ENCODE measurements at places on chromosomes 16 and 17.

DNA sequence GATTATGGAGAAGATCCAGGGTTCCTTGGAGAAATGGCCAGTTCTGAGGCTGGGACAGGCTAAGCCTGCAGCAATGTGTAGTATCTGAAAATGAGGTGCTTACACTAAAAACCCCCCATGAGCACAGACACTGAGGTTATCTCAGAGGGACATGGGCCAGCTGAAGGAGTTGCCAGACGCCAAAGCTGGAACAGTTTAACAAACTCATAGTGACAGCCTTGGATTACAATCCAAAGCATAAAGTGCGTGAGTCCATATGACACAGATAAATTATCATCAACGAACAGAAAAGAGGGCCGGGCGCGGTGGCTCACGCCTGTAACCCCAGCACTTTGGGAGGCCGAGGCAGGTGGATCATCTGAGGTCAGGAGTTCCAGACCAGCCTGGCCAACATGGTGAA is 11.2 kb upstream of the CAPN15 start:
- no peak for DNase-seq

- DNase-seq = no peak
These were observed 119.2 kb downstream of the PCTP start for GRCh38 chr17:55870044-55870443.

GRCh38 chr17:74387365-74388218 is 20.3 kb downstream of the GPR142 start:
- no peak for DNase-seq

- DNase-seq = peak; percentile 53
These were observed 21.8 kb upstream of the FOXK2 start for GRCh38 chr17:82497483-82498405.

DNA sequence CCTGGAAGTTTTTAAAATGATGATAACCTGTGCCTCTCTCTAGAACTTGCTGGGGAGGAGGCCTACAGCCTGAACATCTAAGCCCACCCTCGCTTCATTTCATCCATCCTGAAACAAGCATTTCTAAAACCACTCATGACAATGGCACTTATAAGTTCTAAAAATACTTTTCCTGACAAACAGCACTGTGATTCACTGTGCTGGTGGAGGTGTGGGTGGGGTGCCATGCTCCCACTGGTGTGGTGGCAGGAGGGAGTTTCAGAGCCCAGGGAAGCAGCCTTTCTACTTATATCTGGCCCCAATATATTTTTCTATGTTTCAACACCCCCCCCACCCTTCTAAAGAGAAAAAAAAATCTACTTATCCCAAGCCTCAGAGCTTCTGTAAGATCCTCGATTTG is 52.6 kb downstream of the RAB11FIP4 start:
- DNase-seq = peak; percentile 58

GRCh38 chr17:78889531-78889930 is 13.5 kb downstream of the CEP295NL start:
- no peak for DNase-seq

DNA sequence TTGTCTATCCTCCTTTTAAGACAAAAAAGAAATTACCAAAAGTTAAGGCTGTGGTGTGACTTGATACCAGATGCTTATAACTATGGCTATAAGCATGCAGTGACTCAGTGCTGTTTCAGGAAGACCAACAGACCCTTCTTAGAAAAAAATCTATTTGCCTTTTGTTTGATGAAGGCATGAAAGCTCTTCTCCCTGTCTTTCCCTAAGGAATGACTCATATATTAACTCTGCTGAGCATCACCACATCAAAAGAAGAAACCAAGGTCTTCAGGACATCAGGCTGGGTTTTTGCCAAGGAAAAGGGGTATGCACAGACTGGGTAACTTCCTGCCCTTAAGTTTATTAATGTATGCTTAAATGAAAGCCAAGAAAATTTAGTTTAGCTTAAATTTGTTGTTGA is 47.1 kb downstream of the VMP1 start:
- no peak for DNase-seq

- DNase-seq = no peak
These were observed 1.5 kb downstream of the ALOXE3 start for GRCh38 chr17:8116776-8117175.

DNA sequence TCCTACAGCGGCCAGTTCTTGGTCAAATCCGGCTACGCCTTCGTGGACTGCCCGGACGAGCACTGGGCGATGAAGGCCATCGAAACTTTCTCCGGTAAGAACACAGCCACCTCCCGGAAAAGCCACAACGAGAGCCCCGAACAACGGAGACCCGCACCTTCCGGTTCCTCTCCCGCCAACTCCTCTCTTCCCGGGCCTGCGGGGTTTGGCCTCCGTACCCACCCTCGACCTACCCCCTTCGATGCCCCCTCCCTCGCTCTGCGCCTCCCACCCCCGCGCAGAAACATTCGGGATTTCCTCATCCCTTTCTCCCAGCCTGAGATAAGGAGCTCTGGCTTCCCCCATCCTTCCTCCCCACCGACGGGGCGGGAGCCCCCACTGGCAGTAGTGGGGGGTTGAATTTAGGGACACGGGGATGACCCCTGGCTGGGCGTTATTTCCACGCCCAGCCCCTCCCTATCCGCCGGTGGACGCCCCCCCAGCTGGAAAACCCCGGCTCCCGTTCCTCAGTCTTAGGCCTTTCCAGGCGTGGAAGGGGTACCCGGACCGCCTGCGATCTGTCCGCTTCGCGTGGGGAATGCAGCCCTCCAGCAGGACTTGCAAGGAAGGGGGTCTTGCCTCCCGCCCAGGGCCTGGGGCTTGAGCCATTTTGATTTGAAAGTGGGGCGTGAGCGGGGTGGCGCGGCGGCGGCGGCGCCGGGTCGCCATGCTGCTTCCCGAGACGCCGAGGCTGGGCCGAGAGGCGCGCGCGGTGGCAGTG is 822 bp downstream of the IGF2BP1 start:
- no peak for DNase-seq

- DNase-seq = peak; percentile 93
These were observed 14.6 kb downstream of the ATP5PD start for GRCh38 chr17:75031972-75032719.

DNA sequence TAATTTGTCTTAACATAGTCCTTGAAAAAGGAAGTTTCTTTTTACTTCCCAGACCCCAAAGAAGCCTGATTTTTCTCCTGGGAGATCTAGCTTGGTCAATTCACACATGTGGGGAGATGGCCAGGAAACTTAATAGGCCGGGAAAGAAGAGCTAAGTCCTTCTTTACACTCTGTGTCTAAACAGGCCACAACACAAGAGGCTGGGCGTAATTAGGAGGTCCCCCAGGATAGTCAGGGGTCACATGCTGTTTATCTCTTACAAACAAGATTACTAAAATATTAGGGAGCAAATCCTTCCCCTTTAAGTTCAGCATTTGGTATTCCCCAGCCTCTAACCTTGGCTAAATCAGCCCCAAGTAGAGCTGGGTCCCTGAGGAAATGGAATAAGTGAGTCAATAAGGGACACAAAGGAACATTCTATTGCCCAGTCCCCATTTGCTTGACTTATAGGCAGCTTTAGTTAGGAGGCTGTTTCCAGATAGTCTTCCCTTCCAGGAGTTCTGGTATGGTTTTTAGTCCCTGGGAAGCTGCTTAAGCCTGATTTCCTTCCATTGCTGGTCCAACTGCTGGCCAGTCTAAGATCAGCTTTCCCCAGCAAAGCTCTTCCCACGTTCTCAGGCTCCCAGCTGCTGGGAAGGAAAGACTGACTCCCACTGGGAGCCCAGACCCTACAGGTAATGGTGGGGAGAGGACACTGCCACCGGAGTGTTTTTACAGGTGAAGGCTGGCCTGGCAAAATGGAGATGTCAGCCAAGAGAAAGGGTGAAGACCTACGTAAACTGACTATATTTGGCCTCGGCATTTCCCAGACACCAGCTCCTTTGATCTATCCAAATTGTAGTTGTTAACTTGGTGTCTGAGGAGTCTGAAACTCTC is 14.1 kb upstream of the HOXB9 start:
- no peak for DNase-seq

- no peak for DNase-seq
These were observed 23.5 kb upstream of the FOXK2 start for GRCh38 chr17:82495844-82496528.

DNA sequence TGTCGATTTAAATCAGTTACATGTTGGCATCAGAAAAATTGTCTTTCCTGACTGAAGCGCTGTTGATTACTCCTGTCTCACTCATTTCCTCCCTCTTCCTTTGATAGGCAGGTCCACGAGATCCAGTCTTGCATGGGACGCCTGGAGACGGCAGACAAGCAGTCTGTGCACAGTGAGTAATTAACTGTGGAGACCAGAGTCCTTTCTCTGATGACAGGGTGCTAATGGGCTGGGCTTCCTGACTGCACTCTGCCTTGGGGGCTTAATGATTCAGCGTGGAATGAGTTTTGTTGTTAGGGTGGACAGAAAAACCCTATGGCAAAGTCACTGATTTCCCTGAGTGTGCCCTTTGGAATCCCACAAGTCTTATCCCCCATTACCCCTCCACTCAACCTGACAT is 6.5 kb downstream of the GOSR2 start:
- DNase-seq = no peak

GRCh38 chr16:29664091-29664921 is 1.3 kb downstream of the SPN start:
- no peak for DNase-seq

GRCh38 chr16:30551781-30552180 is 6.4 kb downstream of the ZNF764 start:
- no peak for DNase-seq

DNA sequence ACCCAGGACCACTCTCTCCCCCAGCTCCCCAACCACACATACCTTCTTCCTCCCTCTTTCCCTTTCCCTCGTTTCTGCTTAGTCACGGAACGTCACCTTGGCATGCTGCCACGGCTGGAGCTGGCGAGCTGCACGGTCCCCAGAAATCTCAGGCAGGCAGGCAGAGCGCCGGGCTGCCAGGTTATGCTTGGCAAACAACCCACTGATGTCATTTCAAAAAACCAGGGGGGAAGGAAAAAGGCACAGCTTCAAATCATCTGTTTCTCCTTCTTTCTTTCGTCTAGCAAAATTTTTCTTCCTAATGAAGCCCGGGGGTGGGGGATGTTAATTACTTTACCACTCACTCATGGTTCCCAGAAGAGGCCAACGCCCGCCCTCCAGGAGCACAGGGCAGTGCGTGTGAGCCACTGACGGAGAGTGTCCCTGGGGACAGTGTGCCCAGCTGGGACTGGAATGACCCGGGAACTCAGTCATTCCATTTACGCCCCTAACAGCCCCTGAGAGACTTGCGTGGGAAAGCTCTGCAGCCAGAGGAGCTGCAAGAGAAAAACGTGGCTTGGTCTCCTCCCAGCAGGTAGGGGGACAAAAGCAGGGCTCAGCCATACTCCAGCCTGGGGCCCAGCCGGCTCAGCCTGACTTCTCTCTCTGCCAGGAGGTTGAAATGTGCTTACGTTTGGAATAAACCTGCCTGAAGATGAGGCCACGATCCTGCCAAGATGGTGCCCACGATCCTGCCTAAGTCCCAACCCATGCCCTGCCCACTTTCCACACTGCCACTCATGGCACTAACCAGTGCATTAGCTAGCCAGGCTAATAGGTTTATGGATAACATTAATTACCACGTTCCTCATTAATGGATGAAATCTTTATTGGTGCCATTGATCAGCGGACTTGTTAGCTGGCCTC is 198.9 kb downstream of the ZFHX3 start:
- peak; percentile 81 for DNase-seq

- DNase-seq = no peak
These were observed 82.2 kb downstream of the RBFOX3 start for GRCh38 chr17:79528592-79529125.

- no peak for DNase-seq
These were observed 73.9 kb downstream of the STH start for GRCh38 chr17:46072998-46073397.

- no peak for DNase-seq
These were observed 16.4 kb downstream of the RIPOR1 start for GRCh38 chr16:67544844-67545664.

DNA sequence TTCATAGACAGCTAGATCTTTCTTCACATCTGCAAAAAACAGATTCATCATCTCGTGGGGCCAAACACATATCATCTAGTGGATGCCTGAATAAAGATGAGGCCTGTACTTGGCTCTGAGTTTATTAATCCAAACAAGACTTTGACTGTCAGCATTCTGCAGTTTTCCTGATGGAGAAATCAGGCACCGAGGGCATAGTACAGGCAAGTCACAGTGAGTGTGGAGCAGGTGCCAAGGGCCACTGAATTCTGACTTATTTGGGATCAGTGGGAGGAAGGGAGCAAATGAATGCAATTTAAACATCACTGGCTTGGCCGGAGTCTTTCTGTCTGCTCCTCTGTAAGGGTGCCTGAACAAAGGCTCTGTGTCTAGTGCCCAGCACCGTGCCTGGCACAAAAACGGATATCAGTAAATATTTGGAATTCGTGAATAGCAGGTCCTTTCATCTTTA is 975 bp downstream of the CFAP20 start:
- no peak for DNase-seq

DNA sequence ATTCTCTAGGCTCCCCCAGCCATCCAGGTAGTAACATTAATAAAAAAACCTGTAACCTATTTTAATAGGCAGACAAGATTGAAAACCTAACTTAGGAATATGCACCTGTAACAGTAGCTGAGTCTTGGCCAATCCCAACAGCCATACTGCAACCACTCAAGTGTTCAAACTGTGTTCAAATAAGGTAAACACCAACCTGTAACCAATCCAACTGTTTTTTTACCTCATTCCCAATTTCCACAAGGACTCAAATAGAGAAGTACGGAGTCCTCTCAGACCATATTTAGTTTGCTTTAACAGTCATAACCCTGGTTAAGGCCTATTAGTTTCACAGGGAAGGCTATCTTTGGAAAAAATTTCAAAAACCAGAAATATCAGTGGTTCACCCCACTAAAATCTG is 40.4 kb upstream of the NOS2 start:
- no peak for DNase-seq

DNA sequence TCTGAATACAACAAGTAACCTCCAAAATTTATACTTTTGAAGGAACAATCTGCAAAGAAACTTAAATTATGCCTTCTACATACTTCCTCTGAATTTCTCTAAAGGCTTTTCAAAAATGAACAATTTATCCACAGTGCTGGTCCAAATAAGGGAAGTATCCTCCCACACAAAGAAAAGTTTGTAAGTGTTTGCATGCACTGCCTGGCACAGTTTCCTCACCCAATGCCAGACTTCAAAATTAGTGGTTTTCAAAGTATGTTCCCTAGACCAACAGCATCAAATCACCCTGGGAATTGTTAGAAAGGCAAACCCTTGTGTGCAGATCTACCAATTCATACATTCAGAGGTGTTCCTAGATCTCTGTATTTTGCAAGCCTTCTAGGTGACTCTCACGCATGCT is 82.5 kb downstream of the PCTP start:
- no peak for DNase-seq

GRCh38 chr16:28064150-28064549 is 636 bp upstream of the GSG1L start:
- no peak for DNase-seq

DNA sequence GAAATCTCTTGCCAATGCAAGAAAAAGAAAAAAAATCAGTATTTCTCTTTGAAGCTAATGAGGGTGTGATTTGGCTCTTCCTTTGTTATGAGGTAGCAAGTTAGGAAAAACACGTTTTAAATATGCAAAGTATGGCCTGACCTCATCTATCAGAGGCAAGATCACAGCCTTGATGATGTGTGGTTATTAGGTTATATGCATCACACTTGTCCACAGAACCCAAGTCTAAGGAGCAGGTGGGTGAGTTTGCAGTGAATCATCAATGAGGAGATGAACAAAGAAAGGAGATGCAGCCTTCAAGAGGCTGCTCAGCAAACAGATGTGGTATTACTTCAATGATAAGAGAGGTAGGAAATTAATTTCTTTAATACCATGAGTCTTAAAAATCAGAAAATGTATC is 594.8 kb upstream of the CDH5 start:
- DNase-seq = no peak

- DNase-seq = peak; percentile 20
These were observed 1.1 kb upstream of the ZNF200 start for GRCh38 chr16:3235856-3236669.

GRCh38 chr17:82602487-82602886 is 45.8 kb downstream of the WDR45B start:
- DNase-seq = no peak

Measured in dorsolateral prefrontal cortex (tissue), 122 donors.